Endothelial cell of umbilical vein (primary cell): ENCODE measurements at places on chromosomes 1 and 21. TPM values are rescaled to one million over a fixed set of nuclear protein-coding genes. Genes with fewer than 3 reads are reported as not detected.

The ZFP69B gene
- 2.7 and 3.4 TPM in 2 replicates for total RNA-seq

The CCDC27 gene
- not detected in 2 replicates for total RNA-seq

GRCh38 chr1:240100371-240100934 is 8.8 kb downstream of the FMN2 start:
- no peak for DNase-seq

The CNIH3 gene
- total RNA-seq: 1.0 and 2.5 TPM in 2 replicates

DNA sequence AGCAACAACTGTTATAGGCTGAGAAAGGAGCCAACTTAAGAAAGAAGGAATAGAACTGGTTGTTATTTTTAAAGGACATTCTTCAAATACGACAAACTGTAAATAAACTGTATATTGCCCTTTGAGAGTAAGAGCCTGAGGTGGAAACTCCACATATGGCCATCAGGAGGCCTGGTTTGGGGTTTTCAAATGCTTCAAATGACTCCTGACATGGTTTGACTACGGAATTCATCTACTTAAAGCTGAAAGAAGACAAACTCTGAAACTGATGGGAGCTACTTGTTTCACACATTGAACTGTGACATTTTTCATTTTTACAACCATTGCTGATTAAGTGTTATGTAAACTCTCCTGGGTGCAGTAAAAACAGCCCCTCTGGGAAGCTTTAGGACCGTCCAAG is 59.8 kb downstream of the NGF start:
- no peak for DNase-seq

DNA sequence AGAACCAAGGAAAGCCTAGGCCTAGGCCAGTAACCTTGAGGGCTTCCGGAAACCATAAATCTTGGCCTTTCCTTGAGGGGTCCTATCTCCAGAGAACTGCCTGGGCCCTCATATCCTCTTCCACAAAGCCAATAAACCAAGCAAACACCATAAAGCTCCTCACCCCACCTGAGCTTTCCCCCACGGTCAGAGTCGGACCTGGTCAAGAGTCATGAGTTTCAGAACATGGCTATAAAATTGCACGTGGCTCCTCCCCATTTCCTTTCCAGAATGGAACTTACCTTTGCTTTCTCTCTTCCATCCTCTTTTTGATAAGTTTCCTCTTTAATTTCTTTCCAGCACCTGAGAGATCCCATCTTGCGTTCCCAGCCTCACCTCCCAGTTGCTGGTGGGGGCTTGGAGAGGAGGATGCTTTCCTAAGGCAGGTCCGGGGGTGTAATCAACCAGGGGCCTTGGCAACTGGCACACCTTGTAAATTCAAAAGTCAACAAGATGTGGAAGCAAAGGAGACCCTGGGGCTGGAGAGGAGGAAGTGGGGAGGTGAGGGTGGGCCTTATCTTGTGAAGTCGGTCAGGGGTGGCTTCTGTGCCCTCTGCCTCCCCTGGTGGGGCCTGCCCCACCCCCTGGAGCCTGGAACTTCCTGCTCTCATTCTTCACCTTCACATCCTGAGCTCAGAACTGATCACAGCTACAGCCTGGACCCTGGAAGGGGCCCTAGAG is 259.9 kb downstream of the FOXD2 start:
- DNase-seq: no peak

DNA sequence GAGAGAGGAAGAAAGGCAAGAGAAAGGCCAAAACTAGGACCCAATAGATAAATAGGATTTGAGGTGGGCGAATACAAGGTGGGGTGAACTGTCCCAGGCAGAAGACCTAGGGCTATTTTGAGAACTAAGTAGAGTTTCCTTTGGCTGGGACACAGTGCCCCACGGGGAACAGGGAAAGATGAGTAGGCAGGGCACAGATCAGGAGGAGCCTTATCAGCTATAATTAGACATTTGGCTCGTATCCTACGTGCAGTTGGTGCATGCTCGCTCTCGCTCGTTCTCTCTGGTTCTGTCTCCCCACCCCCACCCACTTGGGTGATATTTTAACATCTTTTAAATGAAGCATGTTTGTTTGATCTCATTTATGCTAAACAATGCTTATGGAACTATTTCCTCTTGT is 235.0 kb upstream of the JUN start:
- DNase-seq: no peak

DNA sequence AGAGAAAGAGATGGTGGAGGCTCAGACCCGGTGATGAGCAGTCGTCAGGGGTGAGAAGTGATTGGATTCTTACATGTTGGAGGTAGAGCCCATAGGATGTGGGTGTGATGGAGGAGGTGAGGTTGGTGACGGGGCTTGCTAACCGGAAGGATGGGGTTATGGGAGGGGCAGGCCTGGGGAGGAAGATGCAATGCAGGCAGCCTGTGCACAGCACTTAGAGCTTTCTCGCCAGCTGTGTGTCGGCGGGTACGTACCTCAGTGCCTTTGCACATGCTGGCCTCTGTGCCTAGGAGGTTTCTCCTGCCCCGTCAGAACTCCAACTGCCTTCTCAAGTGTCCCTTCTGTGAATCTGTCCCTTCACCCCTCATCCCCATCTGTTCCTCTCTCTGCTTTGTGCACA is 2.9 kb upstream of the BSND start:
- no peak for DNase-seq

- DNase-seq: no peak
Measured at GRCh38 chr1:237677979-237678378, 212.7 kb downstream of the ZP4 start.

DNA sequence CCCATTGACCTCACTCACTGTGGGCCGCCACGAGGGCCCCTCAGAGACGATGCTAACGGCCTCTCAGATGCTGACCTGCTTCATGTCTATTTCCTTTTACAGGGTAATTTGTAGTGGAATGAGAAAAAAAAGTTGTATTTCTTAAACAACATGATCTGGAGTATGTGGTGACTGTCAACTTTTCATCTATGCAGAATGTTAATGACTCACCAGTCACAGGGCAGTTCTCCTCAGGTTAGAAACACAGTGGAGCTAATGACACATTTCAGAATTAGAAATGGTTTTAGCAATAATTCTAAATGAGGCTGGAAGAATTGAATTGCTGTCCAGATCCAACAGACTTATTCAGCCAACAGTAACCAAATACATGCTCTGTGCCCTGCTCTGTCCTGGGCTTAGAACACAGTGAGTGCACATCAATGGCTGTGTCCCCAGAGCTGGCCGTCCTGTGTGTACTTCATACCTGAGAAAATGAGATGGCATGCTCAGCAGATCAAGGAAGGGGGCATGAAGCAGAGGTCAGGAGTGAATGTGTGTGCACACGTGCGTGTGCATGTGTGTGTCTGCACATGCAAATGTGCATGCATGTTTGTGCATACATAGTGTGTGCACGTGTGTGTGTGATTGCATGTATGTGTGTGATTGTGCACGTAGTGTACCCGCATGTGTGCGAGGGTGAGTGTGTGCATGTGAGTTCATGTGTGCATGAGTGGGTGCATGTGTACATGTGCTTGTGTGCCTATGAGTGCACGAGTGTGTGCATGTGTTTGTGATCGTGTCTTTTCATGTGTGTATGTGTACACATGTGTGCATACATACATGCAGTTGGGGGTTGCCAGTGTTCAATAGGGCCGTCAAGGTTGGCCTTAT is 145.3 kb downstream of the PCBP3 start:
- no peak for DNase-seq

The NOS1AP gene
- total RNA-seq: 3.2 and 5.4 TPM in 2 replicates

DNA sequence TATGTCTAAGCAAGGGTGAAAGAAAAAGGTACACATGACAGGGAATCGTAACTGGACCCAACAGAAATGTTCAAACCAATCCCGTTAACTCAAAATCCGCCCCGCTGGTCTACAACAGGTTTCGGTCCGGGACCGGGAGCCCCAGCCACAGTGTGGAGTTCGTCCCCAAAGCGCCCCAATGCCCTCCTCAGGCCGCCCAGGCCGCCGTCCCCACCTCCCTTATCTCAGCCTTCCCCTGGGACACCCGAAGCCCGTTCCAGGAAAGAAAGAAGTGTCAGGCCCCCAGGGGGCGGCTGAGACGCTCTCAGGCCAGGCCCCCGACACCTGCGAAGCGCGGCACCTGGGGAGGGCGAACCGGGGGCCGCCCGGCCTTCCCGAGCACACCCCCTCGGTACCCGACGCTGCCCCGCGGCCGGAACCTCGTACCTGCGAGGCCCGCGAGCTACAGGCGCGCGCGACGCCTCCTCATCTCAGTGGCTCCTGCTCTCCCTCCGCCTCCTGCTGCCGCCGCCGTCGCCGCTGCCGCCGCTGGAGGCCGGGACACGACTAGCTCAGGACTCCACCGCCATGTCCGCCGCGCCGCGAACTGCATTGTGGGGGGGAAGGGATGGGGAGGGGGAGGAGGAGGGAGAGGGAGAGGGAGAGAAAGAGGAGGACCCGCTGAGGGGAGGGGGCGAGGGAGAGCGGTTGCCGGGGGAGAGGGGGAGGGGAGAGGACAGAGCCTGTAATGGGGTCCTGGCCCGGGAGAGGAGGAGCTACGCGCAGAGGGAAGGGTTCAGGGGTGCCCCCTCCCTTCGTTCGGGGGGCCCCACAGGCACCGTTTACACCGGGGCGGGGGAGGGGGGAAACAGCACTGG is at the start of gene TUT4:
TSS of gene TUT4 (minus strand) at position 588 of the 857 bp plus-strand sequence. CDS start 26,812 bp downstream, outside the sequence.
- DNase-seq: peak; percentile 76

DNA sequence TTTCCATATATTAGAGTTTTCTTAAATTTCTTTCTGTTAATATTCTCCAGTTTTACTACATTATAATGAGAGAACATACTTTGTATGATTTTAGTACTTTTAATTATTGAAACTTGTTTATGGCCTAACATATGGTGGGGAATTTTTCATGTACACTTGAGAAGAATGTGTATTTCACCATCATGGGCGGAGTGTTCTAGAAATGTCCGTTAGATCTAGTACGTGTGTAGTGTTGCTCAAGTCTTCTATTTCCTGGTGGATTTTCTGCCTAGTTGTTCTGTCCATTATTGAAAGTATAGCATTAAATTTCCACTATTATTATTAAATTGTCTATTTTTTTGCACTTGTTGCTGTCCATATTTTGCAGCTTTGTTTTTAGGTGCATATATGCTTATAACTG is 64.0 kb upstream of the RGS21 start:
- no peak for DNase-seq

The TMPRSS3 gene
- total RNA-seq: not detected in 2 replicates
